ENCODE measurements at places on chromosomes 3 and 15.

- no peak for DNase-seq
These were observed 12.9 kb upstream of the FAM3D start for GRCh38 chr3:58679446-58679845.

DNA sequence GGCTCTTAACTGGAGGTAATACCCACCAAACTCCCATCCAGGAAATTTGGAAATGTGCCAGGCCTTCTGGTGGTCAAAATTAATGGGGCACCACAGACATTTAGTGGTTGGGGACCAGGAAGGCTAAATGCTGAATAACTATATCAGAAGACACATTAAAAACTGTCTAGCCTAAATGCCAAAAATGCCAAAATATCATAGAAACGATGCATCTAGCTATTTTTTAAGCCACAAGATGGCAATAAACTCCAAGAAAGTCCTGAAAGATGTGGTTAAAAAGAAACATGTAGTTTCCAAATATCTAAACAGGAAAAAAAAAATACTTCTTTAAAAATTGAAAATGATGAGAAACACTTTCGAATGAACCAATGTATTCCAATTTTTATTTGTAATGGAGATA, 19.9 kb downstream of the CCDC14 start:
- DNase-seq: no peak

DNA sequence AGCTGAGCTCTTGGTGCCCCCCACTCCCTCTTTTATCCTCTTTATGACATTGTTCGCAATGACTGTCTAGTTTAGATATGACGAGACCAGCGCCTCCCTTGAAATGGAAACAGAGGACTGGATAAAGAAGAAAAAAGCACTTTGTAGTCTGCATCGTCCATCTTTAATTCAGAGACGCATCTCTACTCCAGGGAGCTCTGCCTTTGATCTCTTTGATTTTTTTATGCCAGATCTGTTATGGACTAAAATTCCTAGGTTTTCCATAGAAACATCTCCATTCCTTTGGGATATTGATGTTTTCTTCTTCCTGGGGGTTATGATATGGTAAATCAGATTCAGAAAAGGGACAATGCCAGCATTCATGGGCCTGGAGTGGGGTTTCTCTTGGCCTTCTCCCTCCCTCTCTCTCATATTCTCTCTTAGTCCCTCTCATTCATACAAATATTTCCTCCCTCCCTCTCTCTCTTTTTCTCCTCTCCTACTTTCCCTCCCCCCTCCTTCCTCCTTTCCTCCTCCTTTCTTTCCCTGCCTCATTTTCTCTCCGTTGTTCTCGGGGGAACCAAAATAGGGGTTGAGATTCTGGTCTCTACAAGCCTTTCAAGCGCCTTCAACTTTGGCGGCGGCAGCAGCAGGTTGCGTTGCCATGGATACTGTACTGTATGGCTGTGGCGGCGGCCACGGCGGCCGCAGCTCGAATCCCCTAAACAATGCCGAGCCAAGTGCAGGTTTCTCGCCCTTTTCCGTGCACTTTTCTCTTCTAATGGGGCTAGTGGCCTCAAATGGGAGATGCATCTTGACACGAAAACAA, 45.5 kb downstream of the ZIC4 start:
- no peak for DNase-seq

GRCh38 chr15:92166751-92167405, 226.8 kb upstream of the ST8SIA2 start:
- DNase-seq: no peak

- no peak for DNase-seq
These were observed 56.7 kb downstream of the DGKG start for GRCh38 chr3:186305286-186305685.

- no peak for DNase-seq
These were observed 1159.6 kb upstream of the EPHA6 start for GRCh38 chr3:95654570-95655362.

GRCh38 chr3:65856907-65857306, 181.8 kb downstream of the MAGI1 start:
- no peak for DNase-seq
